ENCODE measurements at places on chromosomes 13 and 19. TPM values are rescaled to one million over a fixed set of nuclear protein-coding genes. Genes with fewer than 3 reads are reported as not detected.

GRCh38 chr19:1226227-1226518 lies 11.6 kb downstream of the CBARP start:
- DNase-seq: no peak

Gene NFIC
- polyA plus RNA-seq: 34.9 TPM

DNA sequence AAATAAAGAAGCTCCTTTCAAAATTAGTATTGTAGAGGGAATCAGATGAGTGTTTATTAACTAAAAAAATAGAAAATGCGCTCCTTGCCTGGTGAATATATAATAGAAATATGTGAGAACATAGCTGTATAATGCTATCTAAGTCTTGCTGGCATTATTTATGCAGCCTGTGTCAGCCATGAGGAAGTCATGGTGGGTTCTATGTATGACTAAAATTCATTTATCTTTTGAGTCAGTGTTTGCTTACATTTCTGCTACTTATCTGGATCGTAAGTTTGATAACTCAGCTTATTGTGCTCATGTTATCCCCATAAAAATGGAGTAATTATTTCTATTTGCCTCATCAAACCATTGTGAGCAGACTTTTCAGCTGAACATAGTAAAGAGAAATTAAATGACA lies 449.3 kb downstream of the OXGR1 start:
- DNase-seq: no peak

Gene PSPN
- polyA plus RNA-seq: 0.73 TPM

GRCh38 chr13:27791146-27791900 lies 960 bp upstream of the GSX1 start:
- DNase-seq: no peak

Gene EID2B
- polyA plus RNA-seq: 2.5 TPM

DNA sequence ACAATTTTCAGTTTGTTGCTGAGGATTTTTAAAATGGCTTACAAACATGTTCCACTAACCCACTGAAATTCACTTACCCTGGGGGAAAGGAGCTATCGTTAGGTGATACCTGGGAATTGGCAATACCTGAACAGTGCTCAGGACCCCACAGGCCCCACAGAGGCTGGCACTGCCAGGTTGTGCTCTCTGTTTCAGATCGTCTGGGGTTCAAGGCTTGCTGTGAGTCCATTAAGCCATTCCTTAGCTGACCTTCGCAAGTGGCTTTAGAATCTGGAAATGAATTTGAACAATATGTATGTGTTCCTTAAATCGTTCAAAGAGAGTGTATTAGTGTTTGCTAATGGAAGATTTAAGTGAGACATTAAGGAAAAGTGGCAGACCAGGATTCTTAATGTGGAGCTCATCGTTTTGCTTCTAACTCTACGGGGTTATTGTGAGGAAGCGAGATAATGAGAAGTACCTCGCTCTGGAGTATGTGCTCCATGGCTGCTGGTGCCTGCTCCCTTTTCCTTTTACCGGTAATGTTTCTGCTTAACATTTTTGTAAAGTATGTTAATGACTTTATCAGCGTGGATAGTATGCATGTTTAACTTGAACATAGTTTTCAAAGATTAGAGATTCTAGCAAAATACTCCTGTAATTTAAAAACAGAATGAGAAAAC lies 13.6 kb downstream of the KLF5 start:
- no peak for DNase-seq

Gene GFY
- not detected for polyA plus RNA-seq

- no peak for DNase-seq
Observed at GRCh38 chr13:111217641-111218040, 102.5 kb downstream of the ARHGEF7 start.

DNA sequence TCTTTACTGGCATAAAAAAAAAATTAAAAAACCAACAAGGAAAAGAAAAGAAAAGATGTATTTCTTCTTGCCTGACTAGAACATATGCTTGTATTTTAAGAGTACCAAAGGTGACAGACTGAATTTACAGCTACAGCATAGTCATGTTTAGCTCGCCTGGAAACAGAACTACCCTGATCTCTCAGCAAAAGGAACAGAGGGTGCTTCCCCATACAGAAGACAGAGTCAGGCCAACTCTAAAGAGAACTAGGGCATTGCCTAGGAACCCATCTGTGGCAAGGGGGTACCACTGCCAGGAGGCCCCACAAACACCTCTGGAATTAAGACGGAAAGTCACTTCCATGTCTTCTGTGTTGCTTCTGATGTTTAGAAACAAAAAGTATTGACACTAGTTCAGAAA lies 252.1 kb upstream of the STARD13 start:
- DNase-seq: no peak

GRCh38 chr13:48478391-48478790 lies 54.5 kb downstream of the RCBTB2 start:
- DNase-seq: no peak

DNA sequence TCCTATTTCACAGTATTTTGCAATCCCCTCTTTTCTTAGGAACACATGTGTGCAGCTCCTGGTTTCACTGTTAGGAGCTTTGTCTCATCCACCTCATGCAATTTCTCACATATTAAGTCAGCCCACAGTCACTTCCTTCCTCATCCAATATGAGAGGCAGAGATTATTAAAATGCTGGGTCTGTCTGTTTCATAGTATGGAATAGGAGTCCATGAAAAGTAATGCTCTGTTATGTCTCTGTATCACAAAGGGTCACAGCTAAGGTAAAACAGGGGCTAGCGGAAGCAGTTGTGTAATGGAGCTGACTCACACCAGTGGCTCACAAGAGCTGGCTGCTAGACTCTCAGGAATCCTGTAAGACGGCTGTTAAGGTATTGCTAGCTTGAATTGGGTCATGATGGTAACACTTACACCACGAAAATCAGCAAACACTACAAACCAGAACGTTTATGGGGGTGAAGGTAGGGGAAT lies 216.5 kb downstream of the EFNB2 start:
- DNase-seq: no peak

GRCh38 chr19:27736225-27736624 lies 1476.7 kb downstream of the UQCRFS1 start:
- no peak for DNase-seq

Gene CEACAM16
- polyA plus RNA-seq: 0.73 TPM

Gene ZNF549
- polyA plus RNA-seq: 8.4 TPM

Gene LRRC25
- 1.0 TPM for polyA plus RNA-seq

All from muscle of arm (tissue), 14 donors.